ENCODE measurements at places on chromosomes 2 and 18.

GRCh38 chr2:210440206-210440605, 36.4 kb downstream of the LANCL1 start:
- DNase-seq, result no peak

GRCh38 chr18:41906528-41907146, 48.4 kb upstream of the PIK3C3 start:
- DNase-seq, result no peak

DNA sequence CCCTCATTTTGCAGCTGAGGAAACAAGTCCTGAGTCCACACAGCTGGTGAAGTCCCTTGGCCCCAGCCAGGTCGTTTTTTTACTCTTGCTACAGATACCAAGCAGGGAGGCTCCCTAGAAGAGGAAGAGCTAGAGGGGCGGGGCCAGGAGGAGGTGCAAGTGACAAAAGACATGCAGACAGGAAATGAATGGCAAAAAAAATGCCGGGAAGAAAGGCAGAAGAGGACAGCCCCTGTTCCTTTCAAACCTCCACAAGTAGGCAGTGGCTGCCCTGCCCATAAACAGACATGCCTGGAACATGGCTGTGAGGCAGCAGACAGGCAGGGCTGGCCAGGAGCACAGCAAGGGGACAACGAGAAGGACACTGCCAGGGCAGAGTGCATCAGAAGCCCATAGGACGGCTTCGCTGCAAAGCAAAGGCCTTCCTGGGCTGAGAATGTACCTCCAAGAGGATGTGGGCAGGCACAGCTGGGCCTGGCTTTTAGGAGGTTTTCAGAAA, 108.7 kb downstream of the ZBTB7C start:
- DNase-seq, result no peak

- DNase-seq, result no peak
Observed at GRCh38 chr2:190215620-190216019, 104.0 kb downstream of the HIBCH start.

GRCh38 chr2:137007938-137008337, 242.6 kb downstream of the THSD7B start:
- DNase-seq, result no peak

- no peak for DNase-seq
Observed at GRCh38 chr2:195903956-195904355, 164.7 kb downstream of the DNAH7 start.

GRCh38 chr18:49041435-49042245, 90.9 kb upstream of the SMAD7 start:
- peak; percentile 14 for DNase-seq

- no peak for DNase-seq
Observed at GRCh38 chr2:43460611-43461365, 135.1 kb downstream of the THADA start.

- no peak for DNase-seq
Observed at GRCh38 chr2:12334412-12334966, 382.2 kb upstream of the TRIB2 start.

DNA sequence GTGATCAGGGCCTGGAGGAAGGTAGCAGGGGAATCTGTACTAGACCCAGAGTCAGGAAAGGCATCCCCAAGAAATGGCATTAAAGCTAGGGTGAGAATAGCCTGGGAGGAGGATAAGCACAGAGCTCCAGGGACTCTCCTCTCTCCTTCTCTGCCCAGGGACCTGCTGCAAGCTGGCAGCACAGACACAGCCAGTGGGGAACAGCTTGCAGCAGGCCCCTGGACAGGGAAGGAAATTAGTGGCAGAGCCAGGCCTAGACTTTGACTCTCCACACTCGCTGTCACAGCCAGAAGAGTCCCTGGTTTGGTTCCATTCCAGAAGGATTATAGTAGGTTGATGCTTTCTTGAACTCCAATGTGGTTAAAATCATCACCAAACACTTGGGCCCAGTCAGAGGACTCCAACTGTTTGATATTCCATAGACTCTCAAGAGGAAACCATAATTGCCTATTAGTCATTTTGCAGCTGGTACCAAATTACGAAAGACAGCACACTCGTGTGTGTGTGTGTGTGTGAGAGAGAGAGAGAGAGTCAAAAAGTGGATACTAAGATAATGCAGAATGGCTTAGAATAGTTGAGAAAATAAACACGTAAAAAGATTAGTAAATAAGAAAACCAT, 95.5 kb upstream of the ATP8B1 start:
- DNase-seq, result no peak

GRCh38 chr2:144424559-144425240, 95.2 kb downstream of the ZEB2 start:
- no peak for DNase-seq

DNA sequence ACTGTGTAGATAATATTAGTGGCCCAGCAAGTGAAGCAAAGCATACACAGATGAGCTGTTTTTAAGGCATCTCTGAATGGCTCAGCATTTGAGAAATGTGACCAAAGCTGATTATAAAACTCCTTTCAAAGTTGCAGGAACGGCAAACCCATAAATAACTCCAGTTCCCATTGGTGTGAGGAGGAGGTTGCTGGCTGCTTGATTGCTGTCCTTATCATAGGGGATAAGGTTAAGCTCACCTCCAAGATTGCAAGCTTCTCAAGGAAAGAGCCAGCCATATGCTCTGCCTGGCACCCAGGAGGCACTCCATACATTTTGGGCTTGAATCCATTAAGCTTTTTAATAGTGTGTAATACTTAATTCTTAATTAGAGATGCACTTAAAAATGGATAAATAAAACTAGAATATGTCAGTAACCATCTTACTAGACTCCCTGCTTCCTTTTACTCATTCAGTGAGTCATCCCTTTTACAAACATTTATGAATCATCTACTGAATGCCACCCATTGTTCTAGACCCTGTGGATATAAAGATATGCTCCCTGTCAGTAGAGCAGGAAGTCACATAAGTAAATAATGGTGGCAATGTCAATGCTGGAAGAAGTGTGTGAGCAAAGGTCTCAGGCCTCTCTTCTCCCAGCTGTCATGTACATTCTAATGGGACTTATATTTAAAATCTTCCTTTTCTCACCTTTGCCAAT, 99.3 kb downstream of the SPATS2L start:
- DNase-seq, result no peak

DNA sequence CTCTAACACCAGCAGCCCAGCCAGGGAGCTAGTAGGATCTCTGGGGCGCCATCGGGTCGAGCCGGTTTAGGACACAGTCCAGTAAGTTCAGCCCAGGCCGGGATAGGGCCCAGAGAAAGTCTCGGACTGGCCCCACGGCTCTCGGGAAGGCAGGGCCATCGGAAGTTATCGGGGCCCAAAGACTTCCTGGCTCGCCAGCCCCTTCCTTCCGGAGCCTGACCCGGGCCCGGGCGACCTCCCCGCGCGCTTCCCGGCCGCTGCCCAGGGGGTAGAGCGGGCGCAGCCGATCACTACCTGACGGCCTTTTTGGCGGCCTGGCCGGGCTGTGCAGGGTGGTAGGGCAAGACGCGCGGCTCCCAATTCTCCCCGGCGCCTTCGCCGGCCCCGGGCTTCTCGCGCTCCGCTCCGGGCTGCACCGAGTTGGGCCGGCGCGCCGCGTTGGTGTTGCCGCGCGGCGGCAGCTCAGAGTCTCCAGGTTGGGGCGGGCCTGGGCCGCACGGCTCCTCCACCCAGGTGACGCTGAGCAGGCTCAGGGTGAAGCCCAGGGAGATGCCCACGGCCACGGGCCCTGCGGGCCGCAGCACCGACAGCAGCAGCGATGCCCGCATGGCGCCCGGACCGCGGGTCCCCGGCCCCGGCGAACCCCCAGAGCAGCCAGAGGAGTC, 546 bp downstream of the CHPF start:
- no peak for DNase-seq

- no peak for DNase-seq
Observed at GRCh38 chr2:185738679-185739472, at the start of gene FSIP2. FSIP2 (plus strand) TSS chr2:185738804; CDS start chr2:185738895, 91 bp downstream.

- DNase-seq, result no peak
Observed at GRCh38 chr2:223782629-223783028, 54.8 kb downstream of the AP1S3 start.

GRCh38 chr2:168744844-168745243, 57.6 kb upstream of the NOSTRIN start:
- no peak for DNase-seq

GRCh38 chr2:62208758-62209114, 12.8 kb downstream of the B3GNT2 start:
- peak; percentile 35 for DNase-seq

DNA sequence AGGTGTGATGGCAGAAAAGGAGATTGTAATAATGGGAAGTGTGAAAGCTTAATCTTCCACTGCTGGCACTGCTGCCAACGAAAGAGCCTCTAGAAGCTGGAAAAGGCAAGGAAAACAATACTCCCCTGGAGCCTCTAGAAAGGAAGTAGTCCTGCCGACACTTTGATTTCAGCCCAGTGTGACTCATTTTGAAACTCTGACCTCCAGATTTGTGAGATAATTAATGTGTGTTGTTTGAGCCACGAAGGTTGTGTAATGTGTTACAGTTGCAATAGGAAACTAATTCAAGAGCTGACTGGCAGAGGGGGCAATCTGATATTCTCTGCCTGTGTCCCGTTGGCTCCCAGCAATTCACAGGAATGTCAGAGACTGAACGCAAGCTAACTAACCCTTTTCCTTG, 219.2 kb upstream of the UBE2E3 start:
- no peak for DNase-seq

- no peak for DNase-seq
Observed at GRCh38 chr2:41933585-41934320, 114.1 kb upstream of the PKDCC start.

DNA sequence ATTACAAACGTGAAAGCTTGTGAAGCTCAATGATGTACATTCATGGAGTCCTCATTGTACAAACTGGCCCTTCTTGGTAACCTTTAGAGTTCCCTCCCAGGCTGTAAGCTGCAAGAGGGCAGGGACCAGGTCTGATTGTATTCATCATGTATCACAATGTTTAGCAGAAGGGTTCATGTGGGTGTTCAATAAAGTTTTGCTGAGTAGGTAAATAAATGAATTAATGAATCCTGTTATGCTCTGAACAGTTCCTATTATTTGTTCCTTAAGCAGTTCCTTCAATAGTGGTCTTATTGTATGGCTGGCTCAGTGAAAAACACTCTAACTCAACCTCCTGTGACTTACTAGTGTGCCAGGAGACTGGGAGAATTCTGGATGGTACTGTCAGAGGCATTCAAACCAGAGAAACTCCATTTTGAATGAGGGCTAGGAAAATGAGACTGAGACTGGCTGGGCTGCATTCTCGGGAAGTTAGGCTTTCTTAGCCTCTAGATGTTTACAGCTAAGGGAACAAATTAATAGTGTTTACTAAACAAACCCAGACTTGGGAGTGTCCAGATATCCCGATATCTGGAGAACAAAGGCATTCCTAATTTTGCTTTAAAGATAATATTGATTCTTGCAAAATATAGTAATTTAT, 1.8 kb upstream of the ACVR1 start:
- DNase-seq, result no peak

DNA sequence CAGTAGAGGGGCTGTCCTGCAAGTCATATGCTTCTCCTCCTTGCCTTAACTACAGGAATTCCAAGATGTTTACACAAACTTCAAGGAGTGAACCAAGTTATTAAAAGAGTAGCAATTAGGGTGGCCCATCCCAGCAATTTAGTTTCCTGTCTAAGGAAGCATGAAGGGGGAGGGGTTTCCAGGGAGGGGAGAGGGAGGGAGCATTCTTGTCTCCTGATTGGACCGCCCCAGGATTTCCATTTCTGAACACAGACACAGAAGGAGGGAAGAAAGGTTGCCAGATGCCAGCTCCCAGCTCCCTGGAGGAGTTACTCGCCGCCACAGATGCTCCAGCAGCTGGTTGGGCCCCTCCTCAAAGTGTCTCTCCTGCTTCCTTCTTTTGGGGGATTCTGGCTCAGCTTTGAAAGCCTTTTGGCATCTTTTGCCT, 107.6 kb downstream of the TRIB2 start:
- DNase-seq, result no peak

- no peak for DNase-seq
Observed at GRCh38 chr2:29236074-29236473, 120.9 kb downstream of the CLIP4 start.

GRCh38 chr2:218985021-218985324, at the start of gene FEV:
FEV (minus strand) TSS chr2:218985184; CDS start chr2:218985075, 109 bp downstream.
- DNase-seq, result no peak

- no peak for DNase-seq
Observed at GRCh38 chr2:42327125-42327524, 33.9 kb downstream of the COX7A2L start.

DNA sequence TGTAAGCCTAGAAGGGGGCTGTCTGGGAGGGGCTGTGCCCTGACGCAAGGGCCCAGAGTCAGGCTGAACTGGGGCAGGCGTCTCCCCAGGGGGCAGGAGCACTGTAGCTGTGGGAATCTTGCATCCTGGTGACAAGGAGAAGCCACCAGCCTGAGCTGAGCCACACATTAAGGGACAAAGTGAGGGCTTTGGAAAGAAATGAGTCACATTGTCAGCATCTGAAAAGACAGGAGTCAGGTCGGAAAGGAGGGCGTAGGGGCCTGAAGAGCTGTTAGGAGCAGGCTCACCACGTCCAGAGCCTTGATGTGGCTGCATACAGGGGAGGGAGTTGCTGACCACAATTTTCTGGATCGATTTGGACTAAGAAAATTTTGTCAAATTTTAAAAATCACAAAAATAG, 298.6 kb downstream of the CYP26B1 start:
- no peak for DNase-seq

DNA sequence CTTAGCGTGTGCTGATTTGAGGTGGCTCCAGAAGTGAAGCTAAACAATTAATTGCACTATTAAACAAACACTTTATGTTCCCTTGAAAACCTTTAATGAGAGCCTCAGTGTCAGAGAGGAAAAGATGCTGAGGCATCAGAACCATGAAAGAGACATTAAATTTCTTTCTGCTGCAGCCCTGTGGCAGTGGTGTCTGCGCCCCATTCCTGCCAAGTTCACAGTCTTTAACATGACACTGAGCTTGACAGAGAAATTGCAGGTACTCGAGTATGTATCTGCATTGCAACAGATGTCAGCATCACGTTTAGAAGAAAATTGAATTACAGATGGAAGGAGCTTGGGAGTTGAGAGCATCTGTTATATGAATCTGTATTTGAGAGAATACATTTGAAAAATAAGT, 111.3 kb upstream of the CREB1 start:
- DNase-seq, result no peak

DNA sequence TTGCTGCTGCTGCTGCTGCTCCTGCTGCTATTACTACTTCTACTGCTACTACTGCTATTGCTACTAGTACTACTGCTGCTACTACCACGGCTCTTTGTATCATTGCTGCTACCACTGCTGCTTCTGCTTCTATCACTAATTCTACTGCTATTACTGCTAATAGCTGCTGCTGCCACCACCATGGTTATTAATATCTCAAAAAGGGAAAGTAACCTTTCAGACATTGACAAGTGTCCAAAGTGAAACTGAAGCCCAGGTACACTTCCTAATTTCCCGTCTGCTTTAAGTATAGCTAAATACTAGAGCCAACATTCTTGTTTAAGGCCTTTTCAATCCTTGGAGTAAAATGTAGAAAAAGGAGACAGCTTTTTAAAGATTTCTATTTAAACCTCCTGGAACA, 45.4 kb upstream of the EHBP1 start:
- no peak for DNase-seq

DNA sequence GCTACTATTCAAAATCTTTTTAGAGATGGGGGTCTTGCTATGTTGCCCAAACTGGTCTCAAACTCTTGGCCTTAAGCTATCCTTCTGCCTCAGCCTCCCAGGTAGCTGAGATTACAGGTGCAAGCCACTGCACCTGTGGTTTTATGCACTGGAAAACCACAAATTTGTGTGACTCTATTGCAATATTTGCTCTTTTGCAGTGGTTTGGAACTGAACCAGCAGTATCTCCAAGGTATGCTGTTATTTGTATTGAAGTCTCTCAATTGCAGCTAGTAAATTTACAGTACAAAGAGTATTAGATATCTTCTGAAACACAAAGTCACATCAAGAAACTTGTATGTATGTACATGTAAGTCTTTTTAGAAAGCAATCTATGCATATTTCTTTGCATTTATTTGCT, 46.2 kb downstream of the PPP4R1 start:
- DNase-seq, result no peak

- no peak for DNase-seq
Observed at GRCh38 chr2:85840091-85840490, 48.7 kb downstream of the ST3GAL5 start.
